ENCODE measurements at places on chromosomes 7 and 10.
A peak's percentile ranks its signal among the peaks of the same experiment; 100 is the strongest.

DNA sequence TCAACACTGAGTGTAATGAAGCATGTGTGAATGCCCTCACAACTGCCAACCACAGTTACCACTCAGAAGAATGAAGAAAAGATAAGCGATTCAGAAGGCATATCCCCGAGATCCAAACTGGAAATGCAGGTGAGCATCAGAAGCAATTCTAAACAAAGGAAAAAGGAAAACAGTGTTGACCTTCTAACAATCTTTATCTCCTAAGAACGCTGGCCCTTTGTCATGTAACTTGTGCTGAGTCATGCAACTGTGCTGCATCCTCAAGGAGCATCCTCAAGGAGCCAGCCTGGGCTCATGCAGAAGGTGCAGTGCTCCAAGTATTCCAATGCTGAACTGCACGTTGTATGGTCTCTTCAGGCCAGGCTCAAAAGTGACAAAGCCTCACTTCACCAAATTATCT lies 30.6 kb downstream of the SEC61G start:
- peak; percentile 20 for DNase-seq

- DNase-seq, result no peak
Measured at GRCh38 chr7:157614457-157615020, 277.7 kb downstream of the DNAJB6 start.

DNA sequence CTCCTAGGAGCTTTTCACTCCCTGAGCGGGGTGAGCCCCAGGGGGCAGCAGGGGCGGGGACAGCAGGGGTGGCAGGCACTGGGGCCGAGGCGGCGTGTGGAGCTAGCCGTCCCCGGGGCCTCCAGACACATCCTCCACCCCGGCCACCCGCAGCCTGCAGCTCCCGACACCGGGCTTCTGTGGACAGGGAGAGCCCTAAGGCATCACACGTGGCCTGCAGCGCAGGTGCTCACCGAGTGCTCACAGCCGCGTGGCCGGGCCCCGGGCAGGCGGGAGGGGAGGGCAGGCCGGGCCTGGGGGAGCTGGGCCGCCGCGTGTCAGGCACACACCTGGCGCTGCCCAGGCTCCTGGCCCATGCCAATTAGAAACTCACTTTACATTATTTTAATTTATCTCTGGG lies 51.4 kb downstream of the MICALL2 start:
- no peak for DNase-seq

DNA sequence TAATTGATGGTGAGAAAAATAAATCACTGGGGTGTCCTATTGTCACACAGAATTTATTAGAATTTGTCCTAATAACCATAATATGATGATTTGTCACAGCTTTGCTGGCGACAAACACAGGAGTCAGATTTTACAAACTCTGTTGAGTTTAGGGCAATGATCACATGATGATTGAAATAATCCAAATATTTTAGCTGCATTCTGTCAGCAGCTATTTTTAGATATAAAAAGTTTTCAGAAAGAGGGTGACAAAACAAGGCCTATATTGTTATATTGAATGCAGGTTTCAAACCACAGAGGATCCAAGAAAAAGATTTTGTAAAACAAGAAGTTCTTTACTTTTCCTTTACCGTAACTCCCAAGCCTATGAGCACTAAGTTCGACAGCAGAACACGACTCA lies 178.8 kb downstream of the ADAM12 start:
- no peak for DNase-seq

DNA sequence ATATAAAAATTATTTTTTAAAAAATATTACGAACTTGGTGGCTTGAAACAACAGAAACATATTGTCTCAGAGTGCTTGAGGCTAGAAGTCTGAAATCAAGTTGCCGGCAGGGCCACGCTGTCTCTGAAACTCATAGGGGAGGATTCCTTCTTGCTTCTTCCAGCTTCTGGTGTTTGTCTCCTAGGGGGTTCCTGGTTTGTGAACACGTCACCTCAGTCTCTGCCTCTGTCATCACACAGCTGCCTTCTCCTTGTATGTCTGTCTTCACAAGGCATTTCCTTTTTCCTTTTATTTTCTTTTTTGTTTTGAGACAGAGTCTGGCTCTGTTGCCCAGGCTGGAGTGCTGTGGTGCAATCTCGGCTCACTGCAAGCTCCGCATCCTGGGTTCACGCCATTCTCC lies 12.7 kb upstream of the SNX8 start:
- DNase-seq, result no peak

GRCh38 chr7:52569151-52569550 lies 466.3 kb upstream of the POM121L12 start:
- DNase-seq, result no peak

Measured in iPS DF 19.7 (cell line).